ENCODE measurements at places on chromosomes 3 and 15.

DNA sequence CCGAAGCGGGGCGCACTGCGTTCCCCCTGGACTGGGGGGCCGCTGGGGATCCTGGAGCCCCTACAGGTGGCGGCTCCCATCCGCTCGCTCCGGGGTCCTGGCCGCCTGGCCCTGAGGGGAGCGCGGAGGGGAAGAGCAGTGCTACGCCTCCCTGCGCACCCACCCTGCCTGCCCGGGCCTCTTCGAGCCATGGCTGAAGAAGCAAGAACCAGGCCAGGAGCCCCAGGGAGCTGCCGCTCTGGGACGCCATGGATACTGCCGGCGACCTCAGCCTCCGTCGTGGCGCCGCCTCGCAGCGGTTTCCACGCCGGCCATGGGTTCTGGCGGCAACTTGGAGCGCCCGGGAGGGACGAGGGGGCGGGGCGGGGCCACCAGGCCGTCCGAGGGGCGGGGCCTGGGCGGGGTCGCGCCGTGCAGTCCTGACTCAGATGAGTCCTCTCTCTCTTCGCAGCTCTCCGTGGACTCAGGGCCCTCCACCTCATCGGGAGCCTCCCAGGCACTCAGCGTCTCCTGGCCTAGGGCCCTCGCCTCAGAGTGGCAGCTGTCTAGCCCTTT lies 50.9 kb downstream of the MYL3 start:
- peak; percentile 58 for DNase-seq

GRCh38 chr15:80424381-80424780 lies 20.2 kb downstream of the ARNT2 start:
- no peak for DNase-seq

DNA sequence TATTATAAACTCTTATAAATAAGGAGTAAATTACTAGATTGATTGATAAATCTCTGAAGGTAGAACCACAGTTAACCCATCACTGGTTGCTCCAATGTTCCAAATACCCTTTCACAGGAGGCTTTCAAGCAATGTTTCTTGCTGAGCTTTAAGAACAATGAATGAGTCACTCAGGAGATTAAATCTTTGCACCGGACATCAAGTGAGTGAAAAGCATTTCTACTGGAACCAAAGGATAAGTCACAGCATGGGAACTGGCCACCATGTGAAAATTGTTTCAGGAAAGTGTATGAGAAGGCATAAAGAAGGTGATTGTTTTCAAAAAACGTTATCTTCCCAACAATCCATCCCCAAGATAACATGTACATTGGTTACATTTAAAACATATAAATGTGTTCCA lies 90.6 kb downstream of the CNTN3 start:
- DNase-seq = no peak

GRCh38 chr3:95172164-95172943 lies 1109.5 kb downstream of the NSUN3 start:
- DNase-seq = no peak

DNA sequence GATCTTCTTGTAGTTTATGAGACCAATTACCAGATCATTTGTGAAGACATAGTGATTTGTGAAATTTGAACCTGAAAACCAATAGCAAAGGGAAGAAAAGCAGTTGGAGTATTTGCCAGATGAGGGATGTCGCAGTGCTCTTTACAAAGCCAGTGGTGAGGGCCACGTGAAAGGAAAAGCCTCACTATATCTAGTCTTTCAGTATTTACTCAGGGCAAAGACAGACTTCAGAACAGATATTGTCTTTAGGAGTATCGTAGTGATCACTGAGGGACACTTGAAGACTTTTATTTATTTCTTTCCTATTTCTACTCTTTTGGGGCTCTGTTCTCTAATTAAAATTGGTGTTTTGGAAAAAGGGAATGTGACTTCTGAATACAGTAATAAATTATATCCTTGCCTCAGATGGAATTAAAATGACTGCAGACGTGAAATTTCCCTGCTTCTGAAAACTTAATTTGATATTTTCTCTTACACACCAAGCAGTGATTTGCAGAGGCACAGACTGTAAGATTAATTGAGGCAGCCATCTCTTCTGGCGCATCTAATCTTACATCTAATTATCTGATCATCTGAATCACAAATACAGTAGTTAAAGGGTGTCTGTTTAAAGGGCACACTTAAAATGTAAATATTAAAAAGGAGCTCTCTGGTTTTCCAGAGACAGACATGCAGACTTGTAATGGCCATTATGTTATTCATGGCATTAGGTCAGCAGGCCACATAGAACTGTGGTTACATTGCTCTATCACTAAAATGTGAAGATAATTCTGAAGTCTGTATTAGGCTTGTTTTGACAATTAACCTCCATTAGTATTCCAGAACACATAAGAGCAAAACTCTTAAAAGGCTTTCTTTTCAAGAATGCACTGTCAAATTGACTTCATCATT lies 193.0 kb upstream of the GOLIM4 start:
- no peak for DNase-seq

- DNase-seq = no peak
Measured at GRCh38 chr3:36923981-36924743, 20.7 kb downstream of the TRANK1 start.

GRCh38 chr3:108090701-108091497 lies at the start of gene CD47:
CD47 (minus strand) TSS chr3:108091031; CDS start chr3:108090908, 123 bp downstream.
- peak; percentile 96 for DNase-seq

DNA sequence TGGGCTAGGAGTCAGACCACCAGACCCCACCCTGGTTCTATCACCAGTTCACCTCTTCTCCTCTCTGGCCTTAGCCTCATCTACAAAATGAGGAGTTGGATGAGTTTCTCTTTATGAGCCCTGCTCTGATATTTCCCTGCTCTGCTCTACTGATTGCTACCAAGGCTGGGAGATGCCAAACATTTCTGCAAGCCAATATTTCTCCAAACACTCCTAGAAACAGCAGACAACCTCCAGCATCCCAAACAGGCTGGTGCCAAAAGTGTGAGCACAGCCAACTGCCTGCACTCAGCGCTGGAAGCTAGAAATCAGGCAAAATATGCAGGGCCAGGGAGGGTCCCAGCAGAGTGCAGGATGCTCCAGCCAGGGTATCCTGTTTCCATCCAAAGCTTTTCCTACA lies 10.8 kb downstream of the DAPK2 start:
- no peak for DNase-seq

DNA sequence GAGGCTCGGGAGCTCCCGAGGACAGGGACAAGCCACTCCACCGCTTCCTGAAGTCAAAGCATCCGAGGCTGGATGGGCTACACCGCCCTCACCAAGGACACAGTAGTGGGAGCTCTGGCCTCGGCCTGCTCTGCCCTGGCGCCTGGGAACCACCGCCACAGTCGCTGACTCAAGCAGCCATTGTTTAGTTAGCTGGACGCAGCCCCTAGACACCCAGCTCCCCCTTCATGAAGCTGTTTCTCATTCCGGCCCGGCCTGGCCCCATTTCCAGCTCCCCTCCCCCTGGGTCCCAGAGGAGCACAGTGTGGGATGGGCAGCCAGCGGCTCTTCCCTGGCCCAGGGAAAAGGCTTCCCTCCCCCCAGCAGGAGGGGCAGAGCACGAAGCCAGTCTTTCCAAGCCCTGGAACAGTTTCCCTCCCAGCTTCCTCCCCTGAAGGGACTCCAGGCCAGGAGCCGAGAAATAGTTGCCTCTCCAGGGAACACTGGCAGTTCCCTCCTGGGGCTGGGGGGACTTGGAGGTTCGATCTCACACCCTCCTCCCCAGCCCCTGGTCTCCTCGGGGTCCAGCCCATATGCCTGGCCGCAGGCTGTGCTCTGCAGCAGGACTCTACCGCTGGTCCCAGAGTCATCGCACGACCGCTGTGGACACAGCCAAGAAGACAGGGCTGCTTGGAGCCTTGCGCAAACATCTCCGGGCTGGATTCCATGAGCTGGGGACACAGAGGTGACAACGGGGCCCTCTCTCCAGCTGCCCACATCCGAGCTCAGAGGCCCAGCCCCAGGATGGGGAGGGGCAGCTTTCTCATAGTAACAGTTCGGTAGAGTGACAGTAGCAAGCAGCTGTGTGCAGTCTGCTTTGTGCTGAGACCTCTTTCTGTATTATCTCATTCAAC lies 10.0 kb downstream of the PLXND1 start:
- peak; percentile 20 for DNase-seq

- no peak for DNase-seq
Measured at GRCh38 chr3:133742351-133743091, 3.7 kb upstream of the TF start.

GRCh38 chr3:58514405-58514804 lies 22.5 kb downstream of the KCTD6 start:
- DNase-seq = no peak

DNA sequence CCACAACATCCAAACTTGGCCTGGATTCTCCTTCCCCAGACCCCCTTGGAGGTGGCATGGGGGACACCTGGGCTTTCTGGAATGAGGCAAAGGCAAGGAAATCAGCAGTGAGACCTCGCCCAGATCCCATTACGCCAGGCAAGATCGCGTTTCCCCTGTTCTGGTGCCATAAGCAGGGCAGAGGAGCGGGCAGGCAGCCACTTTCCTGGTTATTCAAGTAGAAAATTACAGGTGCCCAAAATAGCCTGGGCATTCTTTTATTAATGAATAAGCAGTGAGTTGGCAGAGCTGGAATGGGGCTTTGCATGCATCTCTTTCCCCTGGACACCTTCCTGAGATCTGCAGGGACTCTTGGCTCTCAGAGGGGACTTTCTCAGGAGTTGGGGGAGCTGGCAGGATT lies 31.5 kb upstream of the FAM107A start:
- no peak for DNase-seq

GRCh38 chr15:41581110-41581509 lies 22.1 kb downstream of the TYRO3 start:
- DNase-seq = no peak

GRCh38 chr3:188053036-188053340 lies 101.0 kb upstream of the LPP start:
- DNase-seq = no peak

GRCh38 chr15:90075420-90076289 lies 26.6 kb downstream of the IDH2 start:
- no peak for DNase-seq

DNA sequence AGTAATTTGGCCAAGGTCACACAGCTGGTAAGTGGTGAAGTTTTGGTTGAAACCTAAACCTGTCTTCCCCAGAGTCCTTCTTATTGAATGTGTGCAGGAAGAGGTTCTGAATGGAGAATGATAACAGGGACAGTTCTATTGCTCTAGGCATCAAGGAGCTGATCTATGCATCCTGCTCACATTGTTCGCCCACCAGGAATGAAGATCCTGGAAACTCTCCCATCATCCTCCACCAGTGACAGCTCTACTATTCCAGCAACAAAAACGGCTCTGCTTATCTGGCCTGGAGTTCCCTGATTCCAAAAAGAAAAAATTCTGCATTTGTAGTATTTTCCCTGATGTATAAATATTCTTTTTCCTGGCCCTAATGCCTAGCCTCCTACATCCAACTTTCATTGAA lies 16.4 kb upstream of the TNFAIP8L3 start:
- no peak for DNase-seq

DNA sequence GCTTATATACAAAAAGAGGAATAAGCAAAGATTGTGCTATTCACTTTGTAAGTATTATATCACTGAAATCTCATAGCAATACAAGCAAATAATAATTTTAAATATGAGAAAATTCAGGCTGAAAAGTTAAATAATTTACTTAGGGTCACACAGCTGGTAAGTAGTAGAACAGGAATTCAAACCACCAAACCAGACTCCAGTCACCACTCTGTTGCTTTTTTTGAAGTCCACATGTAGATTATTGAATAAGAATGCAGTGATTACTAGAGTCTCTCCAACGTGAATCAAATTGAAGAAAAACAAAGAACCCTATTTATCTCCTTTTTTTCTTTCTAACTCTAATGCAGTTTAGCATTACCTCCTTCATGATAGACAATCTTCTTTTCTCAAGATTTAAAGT lies 15.9 kb downstream of the SPICE1 start:
- no peak for DNase-seq

DNA sequence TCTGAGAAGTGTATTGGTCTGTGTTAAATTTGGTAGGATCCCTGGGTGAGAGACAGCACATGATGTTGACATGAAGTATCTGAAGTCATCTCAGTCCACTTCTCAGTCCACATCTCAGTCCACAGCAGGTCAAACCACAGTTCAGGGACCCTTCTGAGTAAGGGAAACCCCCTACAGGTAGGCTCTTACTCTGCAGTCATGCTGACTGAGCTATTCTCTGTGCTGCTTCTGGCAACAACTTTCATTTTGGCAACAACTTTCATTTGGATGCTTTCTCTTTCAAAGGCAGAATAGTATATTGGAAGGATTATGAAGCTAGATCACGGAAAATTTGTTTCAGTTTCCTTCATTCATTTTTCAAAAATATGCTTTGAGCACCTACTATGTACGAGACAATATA lies 178.2 kb upstream of the GOLIM4 start:
- no peak for DNase-seq

DNA sequence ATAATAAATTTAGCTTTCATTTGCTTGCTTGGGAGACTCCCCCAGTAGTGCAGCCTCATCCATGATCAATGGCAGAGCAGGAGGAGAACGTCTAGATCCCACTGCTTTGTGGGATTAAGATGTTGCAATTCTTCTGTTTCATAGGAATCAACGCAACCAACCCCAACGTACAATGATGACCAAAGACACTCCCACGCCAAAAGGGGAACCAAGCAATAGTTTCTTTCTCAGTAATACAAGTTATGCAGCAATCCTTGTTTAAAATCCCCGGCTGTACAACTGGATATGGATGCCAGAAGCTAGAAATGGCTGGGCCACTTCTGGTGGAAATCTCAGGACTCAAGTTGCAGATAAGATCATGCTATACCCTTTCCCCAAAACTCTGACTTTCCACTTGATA lies 411.2 kb downstream of the VPS13C start:
- DNase-seq = no peak

GRCh38 chr3:84265768-84266167 lies 693.0 kb upstream of the CADM2 start:
- no peak for DNase-seq

GRCh38 chr3:138476526-138476925 lies 42.1 kb downstream of the ESYT3 start:
- DNase-seq = no peak

DNA sequence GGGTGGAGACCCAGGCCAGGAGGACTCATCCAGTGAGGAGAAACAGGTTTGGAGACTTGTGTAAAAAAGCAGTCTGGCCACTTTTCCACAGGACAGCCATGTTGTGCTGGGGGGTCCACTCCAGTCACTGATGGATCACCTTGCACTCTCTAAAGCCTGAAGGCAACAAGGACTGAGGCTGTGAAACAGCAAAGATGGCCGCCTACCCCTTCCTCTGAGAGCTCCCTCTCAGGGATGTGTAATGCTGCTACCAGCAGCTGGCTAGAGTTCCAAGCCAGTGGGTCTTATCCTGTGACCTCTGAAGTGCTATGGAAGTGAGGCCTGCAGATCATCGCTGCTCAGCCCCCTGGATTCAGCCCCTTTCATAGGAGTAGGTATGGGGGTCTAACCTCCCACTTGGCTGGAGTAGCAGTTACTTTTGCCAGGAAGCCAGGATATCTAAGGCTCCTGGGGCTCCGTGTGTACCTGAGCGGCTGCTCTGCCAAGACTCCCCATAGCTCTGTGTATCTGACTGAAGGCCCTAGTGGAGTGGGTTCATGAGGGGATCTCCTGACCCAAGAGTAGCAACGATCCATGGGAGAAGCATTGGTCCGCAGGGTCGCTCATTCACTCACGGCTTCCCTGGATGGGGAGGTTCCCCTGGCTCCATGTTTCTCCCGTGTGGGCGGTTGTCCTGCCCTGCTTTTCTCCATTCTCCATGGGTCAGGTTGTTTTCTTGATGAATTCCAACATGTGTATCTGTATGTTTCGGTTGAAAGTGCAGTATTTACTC lies 69.9 kb upstream of the TNFSF10 start:
- no peak for DNase-seq

GRCh38 chr3:14689247-14689980 lies 14.5 kb downstream of the C3orf20 start:
- no peak for DNase-seq
